Astrocyte of the cerebellum (primary cell): ENCODE measurements at places on chromosomes 7 and 10.

- DNase-seq: no peak
Measured at GRCh38 chr7:118094044-118094443, 89.9 kb upstream of the LSM8 start.

DNA sequence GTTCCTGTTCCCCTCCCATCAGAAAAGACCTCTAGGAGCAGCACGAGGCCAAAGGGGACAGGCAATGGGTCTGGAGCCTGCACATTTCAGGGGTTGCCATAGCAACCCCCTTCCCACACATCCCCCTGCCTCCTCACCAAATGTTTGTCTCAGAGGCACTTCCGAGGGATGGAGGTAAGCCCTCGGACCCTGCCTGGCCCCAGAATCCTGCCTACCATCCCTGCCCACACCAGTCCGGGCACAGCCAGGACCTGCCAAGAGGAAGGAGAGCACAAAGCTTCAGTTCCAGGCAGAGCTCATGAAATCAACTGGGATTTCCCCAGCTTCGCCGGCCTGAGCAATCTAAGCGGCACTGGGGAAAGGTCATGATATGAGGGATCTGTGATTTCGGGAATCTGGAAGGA lies 175.0 kb upstream of the PLXNA4 start:
- DNase-seq: no peak

DNA sequence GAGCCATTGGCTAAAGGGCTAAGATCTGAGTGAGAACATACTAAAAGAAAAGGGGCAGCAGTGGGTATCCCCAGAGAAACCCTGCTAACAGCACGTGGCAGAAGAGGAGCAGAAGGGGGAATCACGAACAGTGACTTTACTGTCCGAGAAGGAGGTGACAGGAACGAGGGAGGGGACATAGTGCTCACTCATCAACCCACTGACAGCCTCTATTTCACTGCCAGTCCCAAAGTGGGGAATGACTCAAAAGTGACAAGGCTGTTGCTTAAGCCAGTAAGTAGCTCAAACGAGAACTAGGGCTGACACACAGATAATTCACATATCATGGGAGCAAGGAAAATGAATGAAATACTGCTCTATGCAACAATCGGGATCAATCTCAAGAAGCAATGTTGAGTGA lies 92.7 kb downstream of the RSU1 start:
- DNase-seq: no peak

- peak; percentile 35 for DNase-seq
Measured at GRCh38 chr7:74453322-74454011, at the start of gene GTF2IRD1. GTF2IRD1 (plus strand) TSS chr7:74453906; CDS start chr7:74508081, 54,175 bp downstream.

DNA sequence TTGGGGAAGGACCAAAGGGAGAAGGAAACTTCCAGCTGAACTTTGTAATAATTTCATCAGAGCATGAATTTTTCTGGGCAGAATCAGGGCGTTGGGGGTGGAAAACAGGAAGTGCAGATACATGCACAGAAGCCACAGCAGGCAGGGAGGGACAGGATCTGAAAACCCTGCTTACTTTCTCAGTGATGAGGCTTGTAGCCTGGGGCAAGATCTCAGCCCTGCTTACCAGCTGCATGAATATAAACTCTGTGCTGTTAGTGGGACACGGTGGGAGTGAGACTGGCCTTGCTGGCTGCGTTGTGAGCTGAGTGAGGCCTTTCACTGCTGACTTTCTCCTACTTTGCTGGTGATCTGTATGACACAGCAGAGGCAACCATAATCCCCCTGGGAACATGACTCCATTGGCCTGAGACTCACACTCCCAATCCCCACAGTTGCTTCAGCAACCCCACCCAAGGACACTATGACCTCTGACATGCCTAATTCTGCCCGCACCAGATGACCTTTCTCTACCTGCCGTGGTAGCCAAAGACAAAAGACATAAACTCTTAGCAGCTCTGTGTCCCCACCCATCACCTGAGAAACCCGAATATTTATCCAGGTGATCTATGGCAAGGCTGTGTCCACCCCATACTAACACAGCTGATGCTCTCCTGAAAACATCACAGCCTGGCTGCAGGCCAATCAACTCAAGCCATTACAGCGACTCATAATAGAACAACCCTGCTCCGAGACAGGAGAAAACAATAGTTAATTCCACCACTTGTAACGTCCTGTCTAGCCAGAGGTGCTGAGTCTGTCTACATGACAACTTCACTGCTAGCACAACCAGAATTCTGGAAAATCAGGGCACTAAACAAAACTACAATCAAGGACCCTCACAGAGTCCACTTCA lies 190.7 kb upstream of the CHRM2 start:
- DNase-seq: peak; percentile 26

DNA sequence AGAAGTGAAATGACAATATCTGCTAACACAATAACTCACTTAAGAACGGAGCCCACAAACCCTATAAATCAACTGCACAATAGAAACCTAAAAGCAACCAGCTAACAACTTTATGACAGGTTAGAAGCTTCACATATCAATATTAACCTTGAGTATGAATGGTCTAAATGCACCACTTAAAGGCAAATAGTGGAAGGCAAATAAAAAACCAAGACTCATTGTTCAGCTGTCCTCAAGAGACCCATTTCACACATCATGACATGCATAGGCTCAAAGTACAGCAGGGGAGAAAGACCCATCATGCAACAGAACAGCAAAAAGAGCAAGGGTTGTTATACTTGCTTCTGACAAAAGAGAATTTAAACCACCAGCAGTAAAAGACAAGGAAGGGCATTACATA lies 46.8 kb downstream of the CDC14C start:
- no peak for DNase-seq

GRCh38 chr10:92641492-92641891 lies 48.3 kb upstream of the HHEX start:
- DNase-seq: no peak

- no peak for DNase-seq
Measured at GRCh38 chr7:143216151-143216550, 5.7 kb upstream of the TAS2R40 start.

DNA sequence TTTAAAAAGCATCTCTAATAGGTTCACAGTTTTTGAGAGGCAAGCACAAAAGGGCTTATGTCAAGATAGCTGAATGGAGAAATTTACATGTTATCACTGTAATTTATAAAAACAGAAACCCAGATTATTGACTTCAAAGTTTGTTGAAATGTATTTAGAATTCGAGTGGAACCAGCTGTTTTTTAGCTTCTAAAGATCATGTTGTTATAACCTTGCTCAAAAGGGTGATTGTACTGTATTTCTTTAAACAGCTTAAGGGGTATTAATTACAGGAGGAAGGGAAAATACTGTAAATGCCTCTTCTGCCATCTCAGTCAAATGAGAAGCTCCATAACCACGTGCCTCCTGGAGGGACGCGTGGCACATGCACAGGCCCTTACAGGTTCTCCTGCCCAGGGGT lies 156.2 kb upstream of the MGMT start:
- no peak for DNase-seq
